Pericardium fibroblast (primary cell): ENCODE measurements at places on chromosomes 5 and 9. TPM values are rescaled to one million over a fixed set of nuclear protein-coding genes. Genes with fewer than 3 reads are reported as not detected.

ZBED3 gene
- 1.6 and 18.1 TPM in 2 replicates for total RNA-seq

ORM1 gene
- not detected in 2 replicates for total RNA-seq

ZSWIM6 gene
- total RNA-seq = 4.2 and 5.3 TPM in 2 replicates

PKD2L2 gene
- total RNA-seq = not detected in 2 replicates

SHISAL2B gene
- total RNA-seq = not detected in 2 replicates

CCDC180 gene
- 0.23 and 2.1 TPM in 2 replicates for total RNA-seq

GFI1B gene
- total RNA-seq = not detected in 2 replicates

PCDHA1 gene
- total RNA-seq = not detected in 2 replicates

TRUB2 gene
- 9.7 and 16.6 TPM in 2 replicates for total RNA-seq

ADAMTS6 gene
- 4.0 and 12.7 TPM in 2 replicates for total RNA-seq

SHROOM1 gene
- 2.6 and 5.3 TPM in 2 replicates for total RNA-seq

ZNF462 gene
- 10.0 and 15.5 TPM in 2 replicates for total RNA-seq

PCDHB8 gene
- total RNA-seq = not detected in 2 replicates

C6 gene
- total RNA-seq = 10.0 and 12.7 TPM in 2 replicates

SMIM33 gene
- total RNA-seq = not detected in 2 replicates

ANKRD34B gene
- total RNA-seq = not detected in 2 replicates
